H1 (cell line): ENCODE measurements at places on chromosomes 7 and 10. TPM values are rescaled to one million over a fixed set of nuclear protein-coding genes. Genes with fewer than 3 reads are reported as not detected.

- no peak overlapping the region for H3K27ac ChIP-seq
- no peaks in the 10 kb centered on the region for H3K4me1 ChIP-seq
- no peaks in the 10 kb centered on the region for H3K27me3 ChIP-seq
- no peaks in the 10 kb centered on the region for H3K36me3 ChIP-seq
- no peak overlapping the region for H3K4me3 ChIP-seq
These were observed 299.1 kb downstream of the PCDH15 start for GRCh38 chr10:54501929-54502328.

DNA sequence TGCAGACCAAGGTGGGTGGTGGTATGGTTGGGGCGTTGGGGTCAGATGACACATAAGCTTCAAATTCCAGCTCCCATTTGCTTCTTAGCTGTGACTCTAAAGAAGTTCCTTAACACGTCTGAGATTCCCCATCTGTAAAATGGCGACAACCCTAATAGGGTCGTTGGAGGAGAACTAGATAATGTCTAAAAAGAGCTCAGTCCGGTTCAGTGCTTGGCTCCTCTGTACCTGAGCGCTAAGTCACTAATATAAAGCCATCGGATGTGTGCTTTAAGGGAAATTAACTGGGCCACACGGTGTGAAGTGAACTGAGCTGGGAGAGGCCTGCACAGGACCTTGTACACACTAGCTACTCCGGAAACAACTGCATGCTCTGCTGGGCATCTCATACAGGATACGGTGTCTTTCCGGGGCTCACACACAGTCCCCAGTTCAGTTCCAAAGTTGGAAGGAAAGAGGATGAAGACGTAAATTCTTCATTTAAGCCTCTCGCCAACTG lies 476 bp upstream of the ZFYVE27 start:
- peaks cover 2% of the 10 kb centered on the region for H3K4me1 ChIP-seq
- no peak overlapping the region for H3K27ac ChIP-seq
- H3K4me3 ChIP-seq: no peak overlapping the region
- peaks cover 6% of the 10 kb centered on the region; the same call in 1 of the 2 replicates for H3K36me3 ChIP-seq

DNA sequence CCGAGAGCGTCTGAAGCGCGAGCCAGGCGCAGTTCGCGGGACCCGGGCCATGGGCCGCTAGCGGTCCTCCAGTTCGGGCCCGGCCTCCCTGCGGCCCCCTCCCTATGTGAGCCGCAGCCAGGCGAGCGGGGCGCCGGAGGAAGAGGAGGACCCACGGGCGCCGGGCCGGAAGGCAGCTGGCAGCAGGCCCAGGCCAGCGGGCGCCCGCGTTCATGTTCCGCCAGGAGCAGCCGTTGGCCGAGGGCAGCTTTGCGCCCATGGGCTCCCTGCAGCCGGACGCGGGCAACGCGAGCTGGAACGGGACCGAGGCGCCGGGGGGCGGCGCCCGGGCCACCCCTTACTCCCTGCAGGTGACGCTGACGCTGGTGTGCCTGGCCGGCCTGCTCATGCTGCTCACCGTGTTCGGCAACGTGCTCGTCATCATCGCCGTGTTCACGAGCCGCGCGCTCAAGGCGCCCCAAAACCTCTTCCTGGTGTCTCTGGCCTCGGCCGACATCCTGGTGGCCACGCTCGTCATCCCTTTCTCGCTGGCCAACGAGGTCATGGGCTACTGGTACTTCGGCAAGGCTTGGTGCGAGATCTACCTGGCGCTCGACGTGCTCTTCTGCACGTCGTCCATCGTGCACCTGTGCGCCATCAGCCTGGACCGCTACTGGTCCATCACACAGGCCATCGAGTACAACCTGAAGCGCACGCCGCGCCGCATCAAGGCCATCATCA lies 1.1 kb downstream of the ADRA2A start:
- H3K4me1 ChIP-seq: peaks cover 16% of the 10 kb centered on the region
- peaks cover 27% of the 10 kb centered on the region for H3K27me3 ChIP-seq
- peak; percentile 66 for DNase-seq
- no peak overlapping the region for H3K27ac ChIP-seq
- H3K36me3 ChIP-seq: no peaks in the 10 kb centered on the region

DNA sequence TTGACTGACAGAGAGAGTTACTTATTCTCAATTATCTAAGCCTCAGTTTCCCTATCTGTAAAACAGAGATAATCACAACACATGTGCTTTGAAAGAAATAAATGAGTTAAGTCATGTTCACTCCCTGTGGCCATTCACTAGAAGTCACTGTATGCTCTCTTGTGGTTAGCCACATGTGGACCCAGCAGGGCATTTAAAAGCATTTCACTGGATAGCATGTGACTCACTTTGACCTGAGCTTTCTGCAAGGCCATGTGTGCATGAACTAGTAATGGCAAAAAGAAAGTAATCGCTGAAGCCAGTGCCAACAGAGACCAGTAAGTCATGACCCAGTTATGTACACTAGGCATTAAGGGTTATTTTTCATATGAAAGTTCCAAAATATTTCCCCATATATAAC lies 557.0 kb upstream of the IGFBP3 start:
- no peaks in the 10 kb centered on the region for H3K4me1 ChIP-seq
- H3K4me3 ChIP-seq: no peak overlapping the region
- no peaks in the 10 kb centered on the region for H3K36me3 ChIP-seq
- H3K27me3 ChIP-seq: no peaks in the 10 kb centered on the region
- DNase-seq: no peak

DNA sequence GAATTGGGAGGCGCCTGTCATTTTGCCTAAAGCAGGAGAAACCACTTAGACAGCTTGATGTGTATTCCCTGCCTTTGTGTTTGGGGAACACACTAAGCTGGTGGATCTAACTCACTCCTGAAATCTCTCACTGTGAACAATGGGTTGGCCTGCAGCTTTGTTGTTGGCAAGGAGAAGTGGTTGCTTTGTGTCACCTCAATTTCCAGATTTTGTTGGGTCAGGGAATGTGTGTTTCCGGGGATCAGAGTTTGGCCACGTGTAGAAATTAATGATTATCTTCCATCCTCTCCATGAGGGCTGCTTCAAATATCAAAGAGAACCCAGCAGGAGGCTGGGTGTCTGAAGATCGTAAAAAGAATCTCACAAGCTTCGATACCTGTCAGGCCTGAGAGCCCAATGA lies 27.8 kb downstream of the A1CF start:
- H3K4me1 ChIP-seq: peaks cover 5% of the 10 kb centered on the region
- H3K36me3 ChIP-seq: no peaks in the 10 kb centered on the region
- no peak for DNase-seq

DNA sequence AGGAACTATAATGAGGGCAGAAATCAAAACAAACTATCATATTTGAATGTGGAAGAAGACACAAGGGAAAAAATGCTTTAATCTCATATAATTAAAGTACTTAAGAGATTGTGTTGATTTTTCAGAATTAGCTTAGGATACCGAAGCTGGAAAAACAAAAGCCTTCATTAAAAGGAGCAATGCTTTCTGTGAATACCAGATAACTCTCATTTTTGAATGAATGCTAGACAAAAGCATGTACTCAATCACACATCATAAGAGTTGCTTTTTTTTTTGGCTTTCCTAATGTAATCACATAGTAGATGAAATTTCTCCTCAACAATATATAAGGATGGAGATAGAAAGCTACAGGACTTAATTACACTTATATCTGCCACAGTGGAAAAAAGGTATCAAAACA lies 43.3 kb downstream of the CADPS2 start:
- no peak for DNase-seq
- H3K36me3 ChIP-seq: no peaks in the 10 kb centered on the region
- H3K27me3 ChIP-seq: no peaks in the 10 kb centered on the region
- H3K4me3 ChIP-seq: no peak overlapping the region
- H3K27ac ChIP-seq: no peak overlapping the region

DNA sequence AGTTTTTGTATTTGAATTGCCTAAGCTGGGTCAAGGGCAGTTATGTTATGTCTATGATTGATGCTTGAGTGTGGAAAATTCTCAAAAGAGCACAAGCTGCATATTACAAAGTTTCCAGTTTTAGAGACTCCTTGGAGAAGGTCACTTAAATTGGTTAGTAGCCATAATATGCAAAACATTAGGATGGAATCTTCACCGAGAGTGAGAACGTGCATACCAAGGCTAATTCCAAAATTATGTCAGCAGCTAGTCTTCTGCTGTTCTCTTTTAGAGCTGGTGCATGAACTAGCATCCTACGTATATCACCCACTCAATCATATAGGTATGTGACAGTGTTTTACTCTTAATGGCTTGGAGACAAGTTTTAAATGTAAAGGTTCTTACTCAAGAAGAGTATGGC lies 49.2 kb downstream of the MKX start:
- 0 out of 2 replicates have a peak, but pooled peaks cover 6% of the 10 kb centered on the region for H3K4me1 ChIP-seq
- no peaks in the 10 kb centered on the region for H3K27me3 ChIP-seq
- no peaks in the 10 kb centered on the region for H3K36me3 ChIP-seq
- DNase-seq: no peak
- H3K4me3 ChIP-seq: no peak overlapping the region

GRCh38 chr10:31399631-31400030 lies 80.6 kb downstream of the ZEB1 start:
- DNase-seq: no peak
- H3K4me1 ChIP-seq: no peaks in the 10 kb centered on the region
- no peak overlapping the region for H3K4me3 ChIP-seq
- no peaks in the 10 kb centered on the region for H3K27me3 ChIP-seq
- no peak overlapping the region for H3K27ac ChIP-seq
- H3K36me3 ChIP-seq: no peaks in the 10 kb centered on the region

DNA sequence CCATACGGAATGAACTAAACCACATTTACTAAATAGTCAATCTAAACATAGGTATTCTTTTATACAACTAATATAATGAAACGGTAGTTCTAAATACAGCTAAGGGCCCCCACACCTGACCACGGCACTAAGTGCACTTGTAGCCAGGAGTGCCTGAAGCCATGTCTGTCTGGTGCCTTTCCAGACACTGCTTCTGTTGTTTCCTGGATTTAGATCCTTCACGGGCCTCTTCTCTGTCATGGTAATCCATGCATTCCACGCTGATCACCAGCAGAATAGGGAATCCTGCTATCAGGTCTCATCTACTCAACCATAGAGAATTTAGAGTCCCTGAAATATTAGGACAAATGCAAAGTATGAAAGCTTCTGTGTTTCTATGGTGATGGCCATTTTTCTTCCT lies 37.8 kb downstream of the OSBPL3 start:
- no peak for DNase-seq
- H3K27ac ChIP-seq: no peak overlapping the region
- no peaks in the 10 kb centered on the region for H3K4me1 ChIP-seq
- H3K4me3 ChIP-seq: no peak overlapping the region

DNA sequence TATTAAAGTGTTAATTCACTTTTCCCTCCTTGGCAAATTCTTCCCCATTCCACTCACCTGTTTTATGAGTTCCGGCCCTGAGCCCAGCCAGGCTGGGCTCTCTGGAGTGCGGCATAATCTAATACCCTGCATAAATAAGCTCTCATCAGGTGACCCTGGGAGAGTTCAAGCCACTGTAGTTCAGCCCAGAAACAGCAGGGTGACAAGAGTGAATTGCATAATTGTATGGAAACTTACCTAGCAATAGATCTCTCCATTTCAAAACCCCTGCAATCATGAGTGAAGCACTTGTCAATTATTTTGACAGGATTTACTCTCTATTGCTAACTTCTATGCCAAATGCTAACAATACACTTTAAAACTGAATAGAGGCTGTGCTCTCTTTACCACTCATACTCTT lies 94.7 kb downstream of the OSBPL3 start:
- H3K27ac ChIP-seq: no peak overlapping the region
- no peak for DNase-seq
- no peak overlapping the region for H3K4me3 ChIP-seq
- no peaks in the 10 kb centered on the region for H3K27me3 ChIP-seq

- no peaks in the 10 kb centered on the region for H3K36me3 ChIP-seq
- no peak overlapping the region for H3K27ac ChIP-seq
- no peaks in the 10 kb centered on the region for H3K27me3 ChIP-seq
- no peak for DNase-seq
- H3K4me3 ChIP-seq: no peak overlapping the region
- no peaks in the 10 kb centered on the region for H3K4me1 ChIP-seq
These were observed 307.7 kb downstream of the ADRA2A start for GRCh38 chr10:111384556-111384955.

DNA sequence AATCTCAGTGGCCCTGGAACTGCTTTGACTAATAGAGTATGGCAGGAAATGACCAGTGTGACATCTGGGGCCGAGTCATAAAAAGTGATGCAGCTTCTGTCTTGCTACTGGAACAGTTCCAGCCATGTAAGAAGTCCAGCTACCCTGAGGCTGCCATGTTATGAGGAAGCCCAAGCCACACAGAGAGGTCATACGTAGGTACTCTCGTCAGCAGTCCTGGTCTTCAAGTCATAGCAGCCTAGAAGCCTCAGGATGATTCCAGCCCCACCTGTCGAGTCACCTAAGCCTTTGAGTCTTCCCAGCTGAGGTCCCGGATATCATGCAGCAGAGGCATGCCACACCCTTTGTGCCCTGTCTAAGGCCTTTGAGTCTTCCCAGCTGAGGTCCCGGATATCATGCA lies 92.1 kb downstream of the PPP1R3C start:
- H3K27ac ChIP-seq: no peak overlapping the region
- H3K27me3 ChIP-seq: no peaks in the 10 kb centered on the region
- peak; percentile 16 for DNase-seq
- no peak overlapping the region for H3K4me3 ChIP-seq
- H3K4me1 ChIP-seq: no peaks in the 10 kb centered on the region

- H3K27ac ChIP-seq: no peak overlapping the region
- no peak for DNase-seq
- no peaks in the 10 kb centered on the region for H3K27me3 ChIP-seq
- no peaks in the 10 kb centered on the region for H3K4me1 ChIP-seq
- H3K4me3 ChIP-seq: no peak overlapping the region
- H3K36me3 ChIP-seq: no peaks in the 10 kb centered on the region
These were observed 169.9 kb upstream of the ADO start for GRCh38 chr10:62634576-62634975.

- no peak overlapping the region for H3K27ac ChIP-seq
- no peak for DNase-seq
- no peaks in the 10 kb centered on the region for H3K36me3 ChIP-seq
- H3K4me1 ChIP-seq: no peaks in the 10 kb centered on the region
- no peaks in the 10 kb centered on the region for H3K27me3 ChIP-seq
These were observed 21.9 kb downstream of the FRA10AC1 start for GRCh38 chr10:93680412-93681047.

GRCh38 chr10:49329146-49329505 lies 30.2 kb downstream of the C10orf71 start:
- no peak for DNase-seq
- H3K36me3 ChIP-seq: no peaks in the 10 kb centered on the region
- H3K4me1 ChIP-seq: peaks cover 2% of the 10 kb centered on the region; the same call in 1 of the 2 replicates
- H3K27me3 ChIP-seq: no peaks in the 10 kb centered on the region; the same call in 1 of the 2 replicates

RAPGEF5 gene
- 22.1 and 22.9 TPM in 2 replicates for total RNA-seq

HMX3 gene
- total RNA-seq: 0.27 TPM in 1 of 2 replicates, not detected in the other

TUBAL3 gene
- total RNA-seq: not detected in 2 replicates

CCZ1B gene
- total RNA-seq: 55.2 and 58.2 TPM in 2 replicates

CYP2E1 gene
- not detected in 2 replicates for total RNA-seq

ANKRD61 gene
- total RNA-seq: 0.32 and 0.42 TPM in 2 replicates

AGAP5 gene
- total RNA-seq: 3.1 and 5.4 TPM in 2 replicates
